ENCODE measurements at places on chromosomes 13 and 19.
A peak's percentile ranks its signal among the peaks of the same experiment; 100 is the strongest.

GRCh38 chr13:22102271-22102670 lies 431.4 kb downstream of the FGF9 start:
- H3K27me3 ChIP-seq: no peaks in the 10 kb centered on the region
- H3K36me3 ChIP-seq: no peaks in the 10 kb centered on the region
- no peak overlapping the region for H3K27ac ChIP-seq
- no peak for DNase-seq

- no peaks in the 10 kb centered on the region for H3K36me3 ChIP-seq
- H3K27ac ChIP-seq: no peak overlapping the region
- no peak overlapping the region for H3K4me3 ChIP-seq
- H3K27me3 ChIP-seq: no peaks in the 10 kb centered on the region
- no peaks in the 10 kb centered on the region for H3K4me1 ChIP-seq
Observed at GRCh38 chr13:107807306-107808073, 407.8 kb downstream of the LIG4 start.

GRCh38 chr13:113586661-113587479 lies 2.3 kb downstream of the TFDP1 start:
- DNase-seq: peak; percentile 34
- no peak overlapping the region for H3K4me3 ChIP-seq
- H3K27ac ChIP-seq: no peak overlapping the region
- no peaks in the 10 kb centered on the region for H3K27me3 ChIP-seq

DNA sequence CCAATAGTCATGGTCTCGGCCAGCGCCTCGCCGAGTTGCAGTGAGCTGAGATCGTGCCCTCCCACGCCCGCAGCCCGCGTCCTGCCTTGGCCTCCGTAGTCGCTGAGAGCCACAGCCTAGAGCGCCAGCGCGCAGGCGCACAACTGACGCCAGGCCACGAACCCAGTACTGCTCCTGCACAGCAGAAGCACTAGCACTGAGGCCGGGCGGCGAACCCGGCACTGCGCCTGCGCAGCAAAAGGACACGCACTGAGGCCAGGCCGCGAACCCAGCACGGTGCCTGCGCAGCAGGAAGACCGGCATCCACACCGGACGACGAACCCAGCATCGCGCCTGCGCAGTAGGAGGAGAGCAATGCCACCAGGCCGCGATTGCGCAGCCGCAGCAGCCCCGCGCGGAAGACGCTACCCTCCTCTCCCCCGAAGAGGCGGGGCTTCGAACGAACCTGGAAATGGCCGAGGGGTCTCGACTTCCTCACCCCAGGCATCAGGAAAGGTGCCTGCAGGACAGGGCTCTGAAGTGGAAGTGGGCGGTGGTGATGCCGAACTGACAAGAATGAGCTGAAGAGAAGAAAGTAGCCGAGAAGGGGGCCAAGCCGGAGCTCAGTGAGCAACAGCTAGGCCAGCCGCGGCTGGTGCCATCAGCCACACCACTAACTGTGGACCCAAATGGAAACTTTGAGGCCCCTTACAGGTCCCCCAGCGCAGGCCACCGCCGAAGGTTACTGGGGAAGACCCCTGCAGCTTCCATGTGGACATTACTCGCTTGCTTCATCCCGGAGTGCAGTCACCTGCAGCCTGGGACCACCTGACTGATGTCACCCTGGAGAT lies 7.5 kb downstream of the F10 start:
- H3K36me3 ChIP-seq: no peaks in the 10 kb centered on the region
- no peak overlapping the region for H3K27ac ChIP-seq
- H3K4me1 ChIP-seq: peaks cover 9% of the 10 kb centered on the region
- H3K27me3 ChIP-seq: peaks cover 8% of the 10 kb centered on the region
- H3K4me3 ChIP-seq: peak overlapping the region; percentile 26

GRCh38 chr13:36248700-36249099 lies 34.3 kb upstream of the SOHLH2 start:
- no peak overlapping the region for H3K4me3 ChIP-seq
- no peaks in the 10 kb centered on the region for H3K36me3 ChIP-seq
- no peak for DNase-seq
- no peaks in the 10 kb centered on the region for H3K27me3 ChIP-seq

- H3K4me3 ChIP-seq: no peak overlapping the region
- H3K36me3 ChIP-seq: peaks cover 45% of the 10 kb centered on the region
- no peaks in the 10 kb centered on the region for H3K27me3 ChIP-seq
Observed at GRCh38 chr13:113971471-113972231, 2.2 kb downstream of the C13orf46 start.
